A549 treated with GW870086 at 1 μM for 4 hours (cell line): ENCODE measurements at places on chromosomes 1 and 21. TPM values are rescaled to one million over a fixed set of nuclear protein-coding genes. Genes with fewer than 3 reads are reported as not detected.

Gene S100A12
- total RNA-seq: not detected in 5 replicates

Gene DNM3
- total RNA-seq: 0.27 to 0.80 TPM (median 0.62 TPM) in 5 replicates

Gene ERICH3
- not detected in 5 replicates for total RNA-seq

Gene ITLN2
- 0.30 to 0.93 TPM (median 0.57 TPM) in 5 replicates for total RNA-seq

Gene JAM2
- total RNA-seq: not detected in 5 replicates

Gene C1orf167
- total RNA-seq: not detected in 5 replicates

Gene KCNA3
- total RNA-seq: not detected in 5 replicates

Gene ATP1A1
- total RNA-seq: 283 to 323 TPM (median 307 TPM) in 5 replicates

Gene KCNJ9
- not detected in 5 replicates for total RNA-seq

Gene CCDC30
- total RNA-seq: 0.44 to 1.2 TPM (median 0.64 TPM) in 5 replicates

Gene NLRP3
- total RNA-seq: not detected in 5 replicates

Gene ZYG11B
- 3.6 to 6.4 TPM (median 5.3 TPM) in 5 replicates for total RNA-seq

Gene OR6N1
- not detected in 5 replicates for total RNA-seq

Gene ZBTB37
- total RNA-seq: 1.1 to 1.8 TPM (median 1.4 TPM) in 5 replicates

Gene FLG2
- not detected in 5 replicates for total RNA-seq

Gene HEYL
- 2.9 to 3.6 TPM (median 3.0 TPM) in 5 replicates for total RNA-seq

Gene SPRR2F
- total RNA-seq: not detected in 5 replicates
